ENCODE measurements at places on chromosomes 4 and X. TPM values are rescaled to one million over a fixed set of nuclear protein-coding genes. Genes with fewer than 3 reads are reported as not detected.

ANXA10 gene
- 0.99 TPM for total RNA-seq

DNA sequence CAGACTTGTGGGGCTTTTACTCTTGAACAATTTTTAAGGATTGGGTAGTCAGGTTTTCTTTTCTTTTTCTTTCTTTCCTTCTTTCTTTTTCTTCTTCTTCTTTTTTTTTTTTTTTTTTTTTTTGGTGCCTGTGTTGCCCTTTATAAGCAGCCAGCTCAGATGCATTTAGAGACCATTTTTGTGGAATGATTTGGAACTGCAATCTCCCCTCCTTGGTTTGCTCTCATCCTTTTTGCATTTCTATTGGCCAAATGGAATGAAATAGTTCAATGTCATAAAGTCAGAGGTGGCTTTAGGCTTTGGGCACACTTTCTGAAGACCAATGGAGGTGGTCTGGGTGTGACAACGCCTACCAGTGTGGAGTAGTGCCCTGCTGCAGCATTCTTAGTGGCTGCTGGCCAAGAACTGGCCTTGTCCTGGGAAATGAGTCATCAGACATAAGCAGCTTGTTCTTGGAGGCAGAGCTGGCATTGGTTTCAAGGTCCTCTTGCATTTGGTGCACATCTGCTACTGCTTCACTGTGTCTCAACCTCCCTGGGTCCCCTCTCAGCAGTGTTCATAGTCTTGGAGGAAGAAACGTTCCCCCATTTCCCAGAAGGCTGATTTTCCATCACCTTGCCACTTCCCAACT, 84.5 kb downstream of the CT47B1 start:
- DNase-seq: peak; percentile 81

DNA sequence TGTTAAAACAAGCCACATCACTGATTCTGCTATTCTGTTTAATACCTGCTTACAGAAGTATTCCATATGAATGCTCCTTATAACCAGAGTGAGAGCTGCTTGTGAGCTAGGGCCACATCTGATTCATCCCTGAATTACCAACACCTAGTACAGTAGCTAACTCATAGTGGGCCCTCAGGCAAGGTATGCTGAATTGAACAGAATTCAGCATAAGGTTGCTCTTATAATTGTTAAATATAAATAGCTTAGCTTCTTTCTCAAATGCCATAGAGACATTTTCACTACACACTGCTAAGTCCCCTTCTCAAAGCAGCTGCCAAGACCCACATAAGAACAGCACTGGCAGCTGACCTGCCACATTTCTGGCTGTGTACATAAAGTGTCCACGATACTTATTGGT, 27.0 kb upstream of the MCF2 start:
- DNase-seq: no peak

DNA sequence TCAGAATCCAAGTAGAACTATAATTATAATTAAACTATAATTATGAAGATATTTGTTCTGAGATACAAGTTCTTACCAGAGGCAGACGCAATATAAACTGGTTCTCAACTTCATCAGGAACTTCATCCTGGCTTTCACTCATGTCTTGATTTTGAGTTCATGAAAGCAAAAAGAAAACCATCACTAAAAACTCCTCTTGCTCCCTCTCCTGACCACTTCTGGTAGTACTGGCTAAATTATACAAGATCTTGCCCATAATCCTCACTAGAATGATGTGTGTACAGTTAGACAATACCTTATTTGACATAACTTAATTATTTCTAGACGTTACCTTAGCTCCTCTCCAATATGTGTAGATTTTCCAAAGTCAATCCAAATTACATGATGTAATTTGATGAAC, 3.7 kb downstream of the TAF7L start:
- DNase-seq: peak; percentile 52

All from lung microvascular endothelial cell (primary cell).